HL-60 (cell line): ENCODE measurements at places on chromosomes 11 and 22.

GRCh38 chr22:30240541-30241417 lies 5.8 kb downstream of the LIF start:
- no peak for DNase-seq

GRCh38 chr22:33984211-33984610 lies 63.9 kb upstream of the LARGE1 start:
- DNase-seq: no peak

GRCh38 chr11:61718621-61719302 lies 33.7 kb upstream of the MYRF start:
- DNase-seq: no peak

DNA sequence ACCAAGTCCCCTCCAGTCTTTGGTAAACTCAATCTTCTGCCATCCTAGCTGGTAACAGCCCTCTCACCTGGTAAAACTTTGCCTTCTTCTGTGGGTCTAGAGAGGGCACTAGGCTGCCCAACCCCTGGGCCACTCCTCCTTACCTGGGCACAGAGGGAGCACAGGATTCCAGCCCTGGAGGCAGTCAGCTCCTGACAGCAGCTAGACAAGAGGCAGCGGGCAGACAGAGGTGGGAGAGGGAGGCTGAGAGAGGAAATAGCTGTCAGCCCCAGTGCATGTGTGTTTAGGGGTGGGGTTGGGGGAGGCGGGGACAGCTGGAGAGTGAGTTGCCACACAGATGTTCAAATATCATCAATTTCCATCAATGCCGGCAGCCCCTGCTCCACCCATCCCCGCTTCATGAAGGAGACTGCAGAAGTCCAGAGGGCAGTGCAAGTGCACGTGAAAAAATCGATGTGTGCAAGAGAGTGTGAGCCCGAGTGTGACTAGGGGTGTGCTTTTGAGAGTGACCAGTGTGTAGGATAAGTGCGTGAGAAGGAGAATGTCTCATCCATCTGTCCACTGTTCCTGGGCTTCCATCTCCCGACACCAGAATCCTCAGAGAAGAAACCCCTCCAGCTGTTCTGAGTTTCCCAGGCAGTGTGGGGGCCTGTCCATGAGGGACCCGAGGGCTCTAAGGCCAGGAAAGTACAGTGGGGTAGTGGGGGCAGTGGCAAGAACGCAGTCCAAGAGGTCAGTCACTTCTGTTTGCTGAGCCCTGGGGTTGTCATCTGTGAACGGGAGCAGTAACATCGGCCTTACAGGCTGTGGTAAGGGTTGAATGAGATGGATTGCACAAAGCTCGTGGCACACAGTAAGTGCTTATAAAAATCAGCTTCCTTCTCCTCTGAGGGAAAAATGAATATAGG lies at the start of gene PTGDR2:
TSS of gene PTGDR2 (minus strand) at position 225 of the 908 bp plus-strand sequence. CDS start 2,228 bp downstream, outside the sequence.
- DNase-seq: no peak

GRCh38 chr11:119741369-119742262 lies 12.6 kb upstream of the NECTIN1 start:
- no peak for DNase-seq

GRCh38 chr11:79466411-79466810 lies 25.6 kb upstream of the TENM4 start:
- no peak for DNase-seq

GRCh38 chr22:39263626-39264348 lies 19.0 kb upstream of the PDGFB start:
- DNase-seq: no peak

DNA sequence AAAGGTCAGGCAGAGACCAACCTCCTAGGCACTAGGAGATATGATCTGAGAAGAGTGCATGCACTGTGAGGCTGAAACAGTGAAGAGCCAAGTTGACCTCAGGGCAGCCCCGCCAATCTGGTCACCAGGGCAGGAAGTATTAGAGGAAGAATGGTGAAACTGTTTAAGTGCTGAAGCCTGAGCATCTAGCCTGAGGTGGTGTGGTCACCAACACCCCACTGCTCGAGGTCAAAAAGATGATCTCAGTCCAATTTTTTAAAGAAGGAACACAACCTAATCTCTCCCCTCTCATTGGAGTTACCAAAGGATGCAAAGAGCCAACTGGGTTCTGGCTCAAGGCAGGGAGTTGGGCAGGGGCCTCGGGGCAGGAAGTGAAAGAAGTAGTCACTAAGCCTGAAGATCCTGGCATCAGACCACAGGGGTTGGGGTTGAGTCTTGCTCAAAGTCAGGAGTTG lies 4.0 kb downstream of the APBB1 start:
- peak; percentile 45 for DNase-seq

DNA sequence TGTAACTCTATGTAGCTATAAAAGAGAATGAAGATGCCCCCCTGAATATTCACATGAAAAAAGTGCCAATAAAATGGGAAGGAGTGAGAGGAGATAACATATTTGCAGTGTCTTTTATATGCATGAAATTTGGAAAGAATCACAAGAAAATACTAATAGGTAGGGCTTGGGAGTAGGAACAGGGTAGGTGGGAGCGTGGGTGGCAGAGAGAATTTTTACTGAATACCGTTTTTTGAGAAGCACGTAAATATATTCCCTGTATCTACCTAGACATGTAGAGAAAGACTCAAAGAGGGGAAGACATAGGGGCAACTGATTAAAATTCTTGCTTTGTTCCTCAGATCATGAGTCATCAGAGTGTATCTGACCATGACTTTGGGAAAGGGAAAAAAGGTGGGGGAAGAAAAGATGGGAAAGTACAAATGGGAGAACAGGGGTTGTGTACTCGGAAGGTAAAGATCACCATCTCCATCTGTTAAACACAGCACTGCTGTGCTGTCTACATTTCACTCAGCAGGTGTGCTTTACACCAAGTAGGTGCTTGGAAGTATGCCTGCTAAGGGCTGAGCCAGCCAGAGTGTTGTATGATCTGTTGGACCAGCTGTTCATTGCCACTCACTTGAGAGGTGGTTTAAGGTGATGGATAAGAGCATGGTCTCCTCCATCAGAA lies 16.0 kb downstream of the PRR5L start:
- DNase-seq: no peak

DNA sequence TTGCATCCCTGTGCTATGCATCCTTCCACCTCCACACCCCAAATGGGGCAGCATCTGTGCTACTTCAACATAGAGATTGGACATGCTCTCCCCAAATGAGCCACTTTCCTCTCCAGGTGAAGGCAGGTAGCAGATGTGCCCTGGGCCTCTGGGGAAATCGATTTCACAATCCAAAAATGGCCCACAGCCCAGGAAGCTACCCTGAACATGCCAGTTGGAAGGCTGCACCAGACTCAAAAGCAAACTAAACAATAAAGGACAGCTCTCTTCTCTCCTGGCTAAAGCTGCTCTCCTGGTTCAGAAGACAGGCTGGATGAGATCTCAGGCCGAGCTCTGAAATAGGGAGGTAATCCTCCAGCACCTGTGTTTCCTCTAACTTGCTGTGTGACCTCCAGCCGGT lies 19.7 kb downstream of the ISX start:
- DNase-seq: no peak

DNA sequence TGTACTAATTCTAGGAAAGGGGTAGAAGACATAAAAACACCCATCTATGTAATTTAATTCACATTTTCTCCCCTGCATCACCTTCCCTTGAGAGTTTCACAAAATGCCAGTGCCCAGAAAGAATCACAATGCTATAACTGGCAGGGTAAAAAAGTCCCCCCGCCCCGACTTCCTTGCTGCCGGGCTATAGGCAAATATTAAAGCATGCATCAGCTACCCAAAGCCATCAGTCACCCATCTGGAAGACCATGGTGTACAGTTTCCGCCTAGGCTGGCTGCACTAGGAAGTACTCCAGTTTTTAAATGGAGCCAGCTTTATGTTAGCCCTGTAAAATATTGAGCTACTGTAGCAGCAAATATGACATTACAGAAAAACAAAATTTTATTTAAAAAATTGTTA lies 67.8 kb downstream of the ST14 start:
- DNase-seq: no peak

- DNase-seq: no peak
These were observed 26.8 kb downstream of the MICAL2 start for GRCh38 chr11:12137005-12137690.

DNA sequence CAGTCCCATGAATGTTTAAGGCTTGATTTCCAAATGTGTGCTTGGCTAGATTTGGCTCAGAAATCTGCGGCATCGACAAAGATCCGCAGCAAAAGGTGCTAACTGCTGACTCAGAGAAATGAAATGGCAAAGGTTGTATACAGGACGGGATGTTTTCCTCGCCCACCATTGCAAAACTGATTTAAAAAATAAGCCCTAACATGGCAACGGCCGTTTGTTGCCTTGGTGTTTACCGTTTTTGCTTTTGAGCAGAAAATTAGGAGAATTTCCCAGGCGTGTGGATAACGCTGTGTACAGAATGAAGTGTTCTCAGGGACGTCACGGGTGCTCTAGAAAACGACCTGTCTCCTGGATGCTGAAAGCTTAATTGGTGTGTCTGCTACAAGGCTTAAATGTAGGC lies 70.2 kb downstream of the ARHGAP8 start:
- DNase-seq: no peak

DNA sequence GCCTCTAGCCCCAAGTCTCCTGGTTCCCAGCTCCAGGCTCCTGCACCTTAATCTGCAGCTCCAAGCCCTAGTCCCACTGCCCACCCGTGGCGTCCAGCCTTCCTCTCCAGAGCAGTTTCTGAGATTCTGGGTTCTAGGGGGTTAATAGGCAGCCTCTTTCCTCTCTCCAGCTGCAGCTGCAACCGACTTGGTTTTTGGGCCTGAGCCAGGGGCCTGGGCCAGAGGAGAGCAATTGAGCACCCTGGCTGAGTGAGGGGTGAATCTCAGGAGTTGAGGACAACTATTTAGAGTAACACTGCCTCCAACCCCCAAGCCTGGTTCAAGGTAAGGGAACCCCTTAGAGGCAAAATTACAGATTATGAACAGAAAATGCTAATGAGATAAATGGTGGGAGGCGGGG lies 9.0 kb upstream of the CHRM1 start:
- DNase-seq: no peak

- no peak for DNase-seq
These were observed 515.6 kb upstream of the CCDC90B start for GRCh38 chr11:83801799-83802198.

- DNase-seq: no peak
These were observed 181.5 kb downstream of the TMEM135 start for GRCh38 chr11:87219266-87219665.

GRCh38 chr11:102436561-102436960 lies 16.0 kb downstream of the TMEM123 start:
- no peak for DNase-seq

GRCh38 chr11:115363426-115363825 lies 140.8 kb downstream of the CADM1 start:
- DNase-seq: no peak

DNA sequence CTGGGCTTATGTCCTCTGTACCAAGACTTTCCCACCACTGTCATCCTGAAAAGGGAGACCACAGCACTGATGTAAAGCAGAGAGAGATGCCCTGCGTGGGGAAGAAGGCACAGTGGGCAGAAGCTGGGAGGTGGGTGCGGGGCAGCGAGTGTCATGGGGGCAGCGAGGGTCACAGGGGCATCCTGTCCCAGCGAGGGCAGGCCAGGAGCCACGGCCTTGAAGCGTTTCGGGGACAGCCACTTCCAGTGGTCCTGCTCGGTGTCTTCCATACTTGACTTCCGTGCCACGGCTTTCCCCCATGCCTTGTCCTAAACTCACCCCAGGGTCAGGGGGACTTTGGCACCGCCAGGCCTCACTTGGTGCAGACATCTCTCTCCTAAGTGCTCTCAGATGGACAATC lies 1121.3 kb downstream of the TBC1D22A start:
- DNase-seq: no peak

- DNase-seq: no peak
These were observed 8.5 kb upstream of the FXYD6 start for GRCh38 chr11:117884994-117885393.

DNA sequence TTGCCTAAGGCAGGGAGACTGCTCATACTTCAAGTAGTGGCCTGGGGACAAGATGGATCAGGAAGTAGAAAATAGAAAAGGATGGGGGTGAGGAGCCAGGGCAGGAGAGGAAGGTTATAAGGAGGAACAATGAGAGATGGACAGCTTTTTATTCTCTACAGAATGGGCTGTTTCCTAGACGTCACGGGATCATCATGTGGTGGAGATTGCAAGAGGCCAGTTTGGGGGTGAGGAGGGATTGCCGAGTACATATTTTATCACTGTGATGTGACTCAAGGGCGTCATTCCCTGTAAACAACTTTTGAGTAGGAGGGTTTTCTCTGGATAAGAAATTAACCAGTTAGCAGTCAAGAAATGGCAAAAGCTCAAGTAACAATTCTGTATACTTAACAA lies 406.3 kb downstream of the ETS1 start:
- DNase-seq: no peak

- DNase-seq: peak; percentile 40
These were observed 27.1 kb downstream of the TSKU start for GRCh38 chr11:76810151-76810853.

GRCh38 chr11:47078751-47079521 lies 97.7 kb downstream of the ARFGAP2 start:
- no peak for DNase-seq

DNA sequence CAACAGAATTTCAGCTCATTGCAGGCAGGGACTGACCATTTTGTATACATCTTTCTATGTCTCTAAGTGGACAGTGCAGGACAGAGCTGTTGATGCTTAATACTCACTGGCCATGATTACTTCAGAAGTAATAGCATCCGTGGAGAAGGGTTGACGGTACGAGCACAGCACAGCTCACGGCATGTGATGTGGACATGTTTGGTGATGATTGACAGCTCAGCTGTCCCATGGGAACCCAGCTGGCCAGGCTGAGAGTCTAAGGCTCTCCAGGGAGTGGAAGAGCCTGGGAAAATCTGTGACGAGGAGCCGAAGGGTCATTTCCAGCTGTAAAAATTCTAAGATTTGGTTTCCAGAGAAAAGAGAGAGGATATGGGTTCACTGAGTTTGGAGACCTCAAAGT lies 198.2 kb downstream of the SNX19 start:
- DNase-seq: no peak

- no peak for DNase-seq
These were observed 4.4 kb downstream of the FBXO7 start for GRCh38 chr22:32478994-32479393.

- DNase-seq: no peak
These were observed 34.1 kb downstream of the SBF1 start for GRCh38 chr22:50440544-50441249.

DNA sequence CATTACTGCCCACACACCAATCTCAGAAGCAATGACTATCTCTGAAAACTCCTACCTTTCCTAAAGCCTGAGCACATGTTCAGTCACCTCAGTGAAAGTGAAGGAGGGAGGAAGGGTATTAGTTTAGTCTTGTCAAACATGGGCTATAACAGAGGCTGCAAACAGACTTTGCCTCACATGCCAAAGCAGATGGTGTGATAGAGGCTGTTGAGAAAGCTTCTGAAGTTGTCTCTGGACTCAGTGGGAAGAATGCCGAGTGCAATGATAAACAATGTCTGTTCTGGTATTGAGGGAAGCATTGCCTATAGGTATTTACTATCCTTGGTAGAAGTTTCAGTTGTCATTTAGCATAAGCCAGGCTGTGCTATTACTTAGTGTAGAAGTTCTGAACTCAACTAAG lies 314.5 kb upstream of the CCDC90B start:
- no peak for DNase-seq

GRCh38 chr11:26228778-26229177 lies 103.2 kb upstream of the ANO3 start:
- DNase-seq: no peak

GRCh38 chr22:22933100-22933806 lies 45.6 kb downstream of the IGLL5 start:
- DNase-seq: no peak

GRCh38 chr11:110903378-110903777 lies 191.1 kb upstream of the ARHGAP20 start:
- no peak for DNase-seq

- DNase-seq: no peak
These were observed 66.3 kb downstream of the CABIN1 start for GRCh38 chr22:24077416-24077815.
